CD8-positive, alpha-beta memory T cell (primary cell): ENCODE measurements at places on chromosomes 2 and 18.

DNA sequence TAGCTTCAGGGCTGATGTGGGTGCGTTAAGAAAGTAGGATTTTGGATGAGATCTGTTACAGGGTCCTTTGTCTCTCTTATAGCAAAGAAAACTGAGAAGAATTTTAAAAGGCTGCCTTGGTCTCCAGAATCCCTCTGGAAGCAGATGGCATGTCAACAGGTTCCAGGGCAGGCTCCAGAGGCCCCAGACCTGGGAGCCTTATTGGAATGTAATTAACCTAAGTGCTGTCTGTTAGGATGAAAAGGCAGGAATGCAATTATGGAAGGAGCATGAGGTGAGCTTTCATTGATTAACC, 97.2 kb upstream of the PKDCC start:
- no peak for DNase-seq

DNA sequence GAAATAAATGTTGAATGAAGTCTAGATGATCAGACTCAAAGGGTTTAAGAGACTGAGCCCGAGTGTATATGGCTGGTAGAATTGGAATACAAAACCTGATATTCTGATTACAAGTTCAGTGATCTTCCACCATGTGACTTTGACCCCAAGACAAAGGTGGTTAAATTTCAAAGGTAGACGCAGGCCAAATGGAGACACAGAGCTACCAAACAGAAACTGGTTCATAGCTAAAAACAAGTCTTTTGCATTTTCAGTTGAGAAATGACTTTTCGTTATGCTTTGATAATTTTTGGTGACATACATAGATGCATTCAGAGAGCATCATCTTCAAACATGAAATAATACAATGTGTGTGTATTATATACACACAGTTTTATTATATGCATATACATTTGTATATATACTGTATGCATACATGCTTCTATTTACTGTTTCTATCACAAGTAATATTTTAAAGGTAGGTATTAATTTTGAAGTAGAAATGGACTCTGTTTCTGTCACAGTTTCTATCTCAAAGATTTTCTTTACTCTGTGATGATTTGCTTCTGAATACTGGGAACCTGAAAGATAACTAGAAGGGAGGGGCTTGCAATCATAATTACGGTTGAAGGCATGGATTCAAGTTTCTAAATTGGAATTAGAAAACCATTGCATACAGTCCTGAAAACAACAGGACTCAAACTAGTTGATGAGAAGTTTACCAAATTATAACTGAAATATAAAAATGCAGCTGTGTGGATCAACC, 142.3 kb downstream of the ABCA12 start:
- DNase-seq: no peak

- no peak for DNase-seq
Observed at GRCh38 chr18:64707052-64707451, 558.2 kb upstream of the LINC00305 start.

- no peak for DNase-seq
Observed at GRCh38 chr2:3805201-3805939, 102.0 kb downstream of the DCDC2C start.

DNA sequence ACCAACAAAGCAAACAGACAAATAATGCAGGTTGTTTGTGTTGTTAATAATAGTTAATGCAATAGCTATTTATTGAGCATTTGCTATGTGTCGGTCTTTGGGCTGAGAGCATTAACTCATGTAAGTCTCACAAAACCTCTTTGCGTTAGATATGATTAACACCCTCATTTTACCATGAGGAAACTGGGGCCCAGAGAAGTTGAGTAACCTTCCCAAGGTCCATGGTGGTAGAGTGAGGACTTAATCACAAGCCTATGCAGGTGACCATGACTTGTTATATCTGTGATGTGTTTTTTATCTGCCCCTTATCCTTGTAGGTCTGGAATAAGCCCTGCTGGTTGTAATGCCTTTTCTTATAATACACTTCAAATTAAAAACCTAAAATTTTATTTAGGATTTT, 124.5 kb upstream of the FAM136A start:
- DNase-seq: no peak

GRCh38 chr2:132790207-132790785, 120.3 kb upstream of the LYPD1 start:
- DNase-seq: no peak

- no peak for DNase-seq
Observed at GRCh38 chr2:165407466-165407865, 62.0 kb upstream of the CSRNP3 start.

DNA sequence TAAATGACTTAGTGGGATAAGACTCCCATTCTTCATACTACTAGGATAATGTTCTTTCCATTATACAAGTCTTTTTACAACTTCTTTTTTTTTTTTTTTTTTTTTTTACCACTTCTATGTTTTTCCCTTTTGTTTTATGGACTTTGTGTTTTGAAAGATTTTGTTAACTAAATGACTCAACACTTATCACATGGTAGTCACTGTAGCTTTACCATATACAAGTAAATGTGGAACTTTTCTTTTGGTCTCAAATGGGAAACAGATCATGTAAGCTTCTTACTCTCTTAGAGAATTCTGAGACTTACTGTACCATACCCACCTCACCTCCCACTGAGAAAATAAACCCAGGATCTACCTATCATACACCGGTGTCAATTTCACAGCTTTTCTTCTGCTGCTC, 590.3 kb upstream of the CDH2 start:
- no peak for DNase-seq
